ENCODE measurements at places on chromosomes 5 and 9.

DNA sequence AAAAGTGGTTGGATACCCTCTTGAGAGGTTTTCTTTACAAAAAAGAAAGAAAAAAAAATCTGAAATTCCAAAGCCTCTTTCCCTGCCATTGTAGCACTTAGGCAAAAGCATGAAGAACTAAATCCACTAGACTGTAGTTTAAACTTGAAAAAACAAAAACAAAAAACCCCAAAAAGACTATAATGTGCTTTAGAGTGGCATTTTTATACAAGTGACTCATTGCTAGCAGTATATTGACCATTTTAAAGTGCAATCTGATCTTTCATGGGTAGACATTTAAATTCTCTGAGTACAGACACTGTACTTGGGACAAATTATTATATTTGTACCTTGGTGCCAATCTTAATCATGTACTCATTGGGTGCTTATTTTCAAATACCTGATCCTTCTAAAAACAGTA, 50.8 kb downstream of the NDFIP1 start:
- DNase-seq, result no peak

GRCh38 chr5:161376034-161376433, 170.5 kb downstream of the GABRB2 start:
- no peak for DNase-seq

DNA sequence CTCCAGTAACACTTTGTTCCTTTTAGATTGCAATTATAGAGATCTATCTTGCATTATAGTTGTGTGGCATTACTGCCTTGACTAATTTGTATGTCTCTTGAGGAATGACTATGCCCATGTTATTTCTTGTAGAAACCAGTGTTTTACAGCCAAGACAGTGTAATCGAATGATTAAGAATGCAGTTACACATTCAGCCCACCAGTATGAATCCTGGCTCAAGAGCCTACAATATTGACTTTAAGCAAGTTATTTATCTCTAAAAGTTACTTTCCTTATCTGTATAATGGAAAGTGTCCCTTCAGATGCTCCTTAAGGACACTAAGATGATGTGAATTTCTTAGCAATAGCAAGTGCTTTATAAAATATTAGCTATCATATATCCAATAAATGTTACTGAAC, 9.7 kb upstream of the SNX24 start:
- no peak for DNase-seq

DNA sequence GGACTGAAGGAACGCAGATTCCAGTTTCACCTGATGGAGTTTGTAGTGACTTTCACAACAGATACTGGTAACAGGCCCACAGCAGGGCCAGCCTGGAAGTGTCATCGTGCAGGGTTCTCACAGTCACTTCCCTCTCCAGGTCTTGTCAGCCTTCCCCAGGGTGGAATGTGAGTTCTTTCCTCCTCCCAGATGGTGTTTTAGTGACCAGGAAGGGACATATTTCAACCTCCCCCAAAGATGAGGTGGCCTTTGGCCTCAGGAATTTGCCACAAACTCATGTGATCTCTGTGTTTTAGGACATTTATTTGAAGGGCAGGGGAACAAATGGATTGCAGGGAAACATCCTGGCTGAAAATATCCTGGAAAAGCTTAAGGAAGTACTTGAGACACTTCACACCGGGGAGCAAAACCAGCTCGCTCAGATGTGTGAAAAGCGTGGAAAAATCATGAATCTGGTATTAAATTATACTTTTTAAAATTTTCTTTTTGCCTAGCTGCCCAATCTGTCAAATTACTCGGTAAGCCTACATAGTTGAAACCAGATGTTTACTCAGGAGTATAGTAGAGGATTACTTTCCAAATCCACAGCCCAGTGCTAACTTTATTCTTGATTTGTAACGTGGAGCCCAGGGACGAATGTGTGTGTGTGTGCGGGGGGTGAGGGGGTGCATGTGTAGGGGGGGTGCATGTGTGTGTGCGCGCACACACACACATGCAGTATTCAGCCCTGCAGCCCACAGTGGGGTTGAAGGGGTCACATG, 66.8 kb downstream of the PTPDC1 start:
- no peak for DNase-seq

GRCh38 chr9:122113574-122113973, 20.5 kb upstream of the TTLL11 start:
- no peak for DNase-seq

DNA sequence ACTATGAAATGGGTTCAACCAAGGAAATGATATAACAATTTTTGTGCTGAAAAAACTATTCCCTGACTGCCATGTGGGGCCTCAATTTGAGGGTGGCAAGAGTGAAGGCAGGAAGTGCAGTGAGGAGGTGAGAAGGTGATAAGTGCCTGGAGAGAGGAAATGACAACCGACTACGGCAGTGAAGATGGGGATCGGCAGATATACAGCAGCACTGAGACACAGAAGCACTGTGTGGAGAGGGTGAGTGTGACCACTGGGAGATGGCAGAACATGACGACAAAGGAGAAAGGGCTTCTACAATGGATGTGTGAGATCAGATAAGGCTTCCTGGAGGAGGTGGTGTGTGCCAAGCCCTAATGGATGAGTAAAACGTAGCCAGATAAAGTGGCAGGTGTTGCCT, 271.8 kb downstream of the TRIM32 start:
- no peak for DNase-seq

DNA sequence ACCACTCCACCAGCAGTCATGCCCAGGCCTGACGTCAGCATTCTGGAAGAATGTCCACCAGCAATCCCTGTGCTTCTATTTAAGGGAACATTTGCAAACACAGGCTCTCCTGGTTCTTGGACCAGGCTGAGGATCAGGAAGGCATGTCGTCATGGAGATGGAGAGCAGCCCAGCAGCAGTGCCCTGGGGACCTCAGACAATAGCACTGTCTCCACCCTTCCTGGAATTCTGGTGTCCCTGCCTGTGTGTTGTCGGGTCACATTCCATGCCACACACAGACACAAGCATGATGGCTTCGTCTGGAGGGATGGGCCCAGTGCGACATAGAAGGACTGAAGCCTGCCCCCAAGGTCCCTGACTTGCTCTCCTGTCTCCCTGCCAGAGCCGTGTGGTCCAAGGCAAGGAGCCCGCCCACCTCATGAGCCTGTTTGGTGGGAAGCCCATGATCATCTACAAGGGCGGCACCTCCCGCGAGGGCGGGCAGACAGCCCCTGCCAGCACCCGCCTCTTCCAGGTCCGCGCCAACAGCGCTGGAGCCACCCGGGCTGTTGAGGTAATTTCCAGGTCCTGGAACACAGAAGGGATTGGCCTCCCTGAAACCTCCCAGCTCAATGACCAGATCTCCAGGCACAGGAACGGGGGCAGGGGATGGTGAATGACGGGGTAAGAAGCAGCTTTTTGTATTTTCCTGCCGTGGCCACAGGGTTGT, 43.8 kb downstream of the STOM start:
- no peak for DNase-seq

DNA sequence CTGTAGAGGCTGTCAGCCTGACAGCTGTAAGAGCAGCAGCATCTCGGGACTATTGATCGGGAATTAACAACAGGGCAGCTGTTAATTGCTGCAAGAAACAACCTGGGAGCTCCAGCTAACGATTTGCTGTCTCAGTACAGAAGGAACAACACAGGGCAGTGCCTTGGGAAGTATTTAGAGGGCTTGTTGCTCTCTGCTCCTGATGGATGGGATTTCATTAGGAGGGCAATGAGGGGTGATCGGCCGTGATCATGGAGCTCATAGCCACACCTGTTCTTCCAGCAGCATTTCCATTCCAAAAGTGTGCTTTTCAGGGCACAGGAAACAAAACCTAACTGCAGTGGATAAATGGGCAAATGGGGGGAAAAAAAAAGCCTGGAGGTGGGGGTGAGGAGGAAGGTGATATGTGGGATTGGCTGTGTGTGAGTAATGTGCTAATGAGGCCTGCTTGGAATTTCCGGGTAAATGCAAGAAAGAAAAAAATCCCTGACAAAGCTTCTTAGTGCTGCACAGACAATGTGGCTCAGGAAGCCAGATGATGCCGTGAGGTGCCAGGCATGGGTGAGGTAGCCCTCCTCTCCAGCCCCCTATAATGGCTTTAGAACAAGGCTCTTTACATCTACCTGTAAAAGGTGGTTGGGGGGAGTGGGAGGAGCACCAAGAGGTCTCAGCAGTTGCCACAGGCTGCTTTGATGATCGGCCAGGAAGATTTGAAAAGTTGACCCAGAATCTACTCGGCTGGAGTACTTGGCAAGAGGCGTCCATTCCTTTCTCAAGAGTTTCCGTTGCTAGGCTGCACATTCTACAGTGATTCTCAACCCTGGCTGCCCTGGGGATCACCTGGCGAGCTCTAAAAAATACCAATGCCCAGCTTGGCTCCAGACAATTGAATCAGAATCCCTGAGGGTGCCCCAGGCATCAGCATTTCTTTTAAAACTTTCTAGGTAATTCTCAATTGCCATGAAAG, 139.5 kb upstream of the KLF9 start:
- no peak for DNase-seq

All from NCI-H1105 (cell line).